ENCODE measurements at places on chromosomes 11 and 22.

- no peak for DNase-seq
Observed at GRCh38 chr11:99275521-99275920, 254.8 kb downstream of the CNTN5 start.

DNA sequence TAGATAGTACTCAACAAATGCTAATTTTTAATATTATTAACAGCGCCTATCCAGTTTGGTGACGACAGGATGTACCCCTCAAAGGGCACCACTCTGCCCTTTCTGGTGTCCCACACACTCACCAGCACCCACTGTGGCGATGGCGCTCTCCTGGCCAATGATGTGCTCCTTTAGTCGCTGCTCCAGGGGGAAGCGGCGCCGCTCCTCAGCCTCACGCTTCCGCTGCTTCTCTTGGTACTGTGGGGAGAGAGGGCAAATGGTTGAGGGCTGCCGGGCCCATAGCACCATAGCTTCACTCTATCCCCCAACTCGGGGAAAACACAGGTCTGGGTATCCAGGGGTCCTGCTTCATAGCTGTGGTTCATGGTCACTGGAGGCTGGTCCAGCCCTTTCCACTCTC, 73.0 kb upstream of the PHOX2A start:
- no peak for DNase-seq

GRCh38 chr11:114070464-114071139, 11.1 kb downstream of the ZBTB16 start:
- no peak for DNase-seq

DNA sequence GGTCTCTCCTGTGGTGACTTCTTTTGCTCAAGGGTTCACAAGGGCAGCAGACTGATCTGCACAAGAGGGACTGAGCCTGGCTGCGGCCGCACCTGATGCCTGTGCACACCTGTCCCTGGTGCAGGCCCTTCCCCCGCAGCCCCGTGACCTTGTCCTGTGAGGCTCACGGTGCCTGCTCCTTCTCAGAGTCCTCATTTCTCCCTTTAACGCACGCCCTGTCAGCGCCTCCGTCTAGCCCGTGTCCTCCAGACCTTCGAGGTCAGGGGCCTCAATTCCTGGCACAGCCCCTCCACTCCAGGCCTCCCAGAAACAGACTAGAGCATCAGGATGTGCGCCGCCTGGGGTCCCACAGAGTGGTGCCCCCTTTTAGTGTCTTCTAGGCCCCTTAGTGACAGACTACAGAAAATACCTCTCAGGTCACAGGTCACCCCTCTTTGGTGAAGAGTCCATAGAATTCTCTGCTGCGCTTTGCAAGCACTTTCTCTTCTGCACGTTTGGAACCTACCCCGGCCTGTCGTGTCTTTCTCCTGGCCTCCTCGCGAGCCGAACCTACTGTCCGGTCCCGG, 1.0 kb upstream of the DRD4 start:
- no peak for DNase-seq

DNA sequence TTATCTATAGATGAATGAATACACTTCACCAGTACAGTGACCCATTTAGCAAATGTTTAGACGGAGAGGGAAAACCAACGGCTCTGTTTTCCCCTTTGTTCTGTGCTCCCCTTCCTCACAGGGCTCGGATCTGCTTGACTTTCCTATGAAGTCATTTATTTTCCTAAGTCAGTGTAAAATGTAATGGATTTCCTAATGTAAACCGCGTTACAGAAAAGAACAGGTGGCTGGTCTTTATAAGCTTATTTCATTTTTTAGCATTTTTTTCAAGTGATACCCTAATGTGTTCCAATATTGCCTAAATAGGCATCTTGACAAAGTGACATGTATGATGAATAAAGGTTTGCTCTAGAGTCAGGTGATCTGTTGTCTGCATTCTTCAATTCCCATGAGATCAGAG, 207.5 kb downstream of the PGR start:
- no peak for DNase-seq

DNA sequence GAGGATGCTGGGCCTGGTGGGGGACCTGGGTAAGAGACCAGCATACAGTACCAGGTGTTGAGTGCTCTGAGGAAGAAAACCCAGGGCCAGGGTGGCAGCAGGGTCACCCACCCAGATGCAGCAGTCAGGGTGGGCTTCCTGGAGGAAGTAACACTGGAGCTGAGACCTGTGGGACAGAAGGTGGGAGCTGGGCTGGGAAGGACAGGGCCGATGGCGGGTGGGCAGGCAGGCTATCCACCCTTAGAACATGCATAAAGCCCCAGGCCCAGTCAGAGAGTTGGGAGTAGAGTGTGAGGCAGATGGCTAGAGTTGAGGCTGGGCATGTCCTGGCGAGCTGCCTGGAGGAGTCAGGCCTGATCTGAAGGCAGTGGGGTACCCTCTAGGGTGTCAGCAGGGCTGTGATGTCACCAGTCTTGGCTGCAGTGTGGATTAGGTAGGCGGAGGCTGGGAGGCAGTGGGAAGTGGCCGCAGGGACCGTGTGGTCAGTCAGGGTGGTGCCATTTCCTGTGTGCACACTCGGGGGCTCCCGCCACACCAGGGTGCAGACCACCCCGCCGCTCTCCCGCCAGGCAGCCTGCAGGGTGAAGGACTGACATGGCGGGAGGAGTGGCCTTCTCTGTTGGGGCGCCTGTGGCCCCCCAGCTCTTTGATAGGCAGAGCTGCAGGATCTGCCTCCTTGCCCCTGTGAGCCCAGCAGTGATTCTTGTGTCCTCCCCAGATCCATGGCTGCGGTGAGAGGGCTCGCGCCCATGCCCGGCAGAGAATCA, 35.3 kb downstream of the IGHMBP2 start:
- DNase-seq: no peak

GRCh38 chr22:50481440-50482106, at the start of gene ADM2:
ADM2 (plus strand) TSS chr22:50481543; CDS start chr22:50481848, 305 bp downstream.
- DNase-seq: no peak

DNA sequence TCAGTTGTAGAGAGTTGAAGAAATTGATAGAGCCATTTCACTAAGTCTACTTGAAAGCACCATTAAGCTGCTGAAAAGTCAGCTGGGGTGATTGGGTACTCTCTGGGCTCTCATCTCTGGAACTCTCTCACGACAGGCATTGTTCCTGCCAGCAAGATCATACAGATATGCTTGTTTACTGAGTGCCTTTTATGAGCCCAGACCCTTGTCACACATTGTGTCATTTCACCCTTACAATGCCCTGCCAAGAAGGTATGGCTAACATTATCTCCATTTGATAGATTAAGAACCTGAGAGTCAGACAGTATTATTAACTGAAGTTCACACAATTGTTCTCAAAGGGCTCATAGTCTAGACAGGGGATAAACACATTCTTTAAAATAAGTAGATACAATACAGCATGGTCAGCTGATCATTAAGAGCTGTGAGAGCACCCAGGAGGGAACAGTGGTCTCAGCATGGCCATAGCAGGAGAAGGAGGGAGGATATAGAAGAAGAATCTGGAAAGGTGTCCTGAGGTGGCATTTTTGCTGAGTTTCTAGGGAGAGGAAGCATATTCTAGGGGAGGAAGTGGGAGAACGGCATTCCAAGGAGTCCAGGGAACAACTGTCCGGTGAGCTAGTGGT, 580.5 kb downstream of the INSC start:
- DNase-seq: no peak

GRCh38 chr11:131584785-131585592, 214.6 kb downstream of the NTM start:
- DNase-seq: no peak

DNA sequence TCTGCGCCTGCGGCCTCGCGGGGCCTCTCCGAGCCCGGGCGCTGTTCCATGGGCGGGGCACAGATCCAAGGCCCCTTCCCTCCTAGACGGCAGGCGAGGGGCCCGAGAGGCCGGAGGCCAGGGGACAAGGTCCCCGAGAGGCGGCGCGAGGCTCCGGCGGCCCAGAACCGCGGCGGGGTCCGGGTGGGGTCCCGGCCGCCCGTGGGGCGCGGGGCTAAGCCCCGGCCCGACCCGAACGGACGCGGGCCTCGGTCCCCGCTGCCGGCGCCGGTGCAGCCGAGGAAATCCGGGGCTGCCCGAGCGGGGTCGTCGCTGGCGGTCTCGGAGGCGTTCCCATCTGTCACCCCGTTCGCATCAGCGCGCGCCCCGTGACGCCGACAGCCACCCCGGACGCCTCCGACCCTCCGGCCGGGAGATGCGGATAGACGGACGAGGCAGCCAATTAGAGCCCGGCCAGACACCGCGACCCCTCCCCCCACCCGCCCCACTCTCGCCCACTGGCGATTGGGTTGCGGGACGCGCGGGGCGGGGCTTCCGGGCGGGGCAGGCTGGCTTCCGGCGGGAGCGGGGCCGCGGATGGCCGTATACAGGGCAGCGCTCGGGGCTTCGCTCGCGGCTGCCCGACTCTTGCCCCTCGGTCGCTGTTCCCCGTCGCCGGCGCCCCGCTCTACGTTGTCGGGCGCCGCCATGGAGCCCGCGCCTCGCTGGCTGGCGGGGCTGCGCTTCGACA, at the start of gene SELENOO:
Gene SELENOO (plus strand): TSS at position 551 of the 730 bp plus-strand sequence. CDS start 26 bp downstream, at position 577.
- peak; percentile 87 for DNase-seq

- no peak for DNase-seq
Observed at GRCh38 chr11:12854829-12855228, 154.3 kb upstream of the RASSF10 start.

DNA sequence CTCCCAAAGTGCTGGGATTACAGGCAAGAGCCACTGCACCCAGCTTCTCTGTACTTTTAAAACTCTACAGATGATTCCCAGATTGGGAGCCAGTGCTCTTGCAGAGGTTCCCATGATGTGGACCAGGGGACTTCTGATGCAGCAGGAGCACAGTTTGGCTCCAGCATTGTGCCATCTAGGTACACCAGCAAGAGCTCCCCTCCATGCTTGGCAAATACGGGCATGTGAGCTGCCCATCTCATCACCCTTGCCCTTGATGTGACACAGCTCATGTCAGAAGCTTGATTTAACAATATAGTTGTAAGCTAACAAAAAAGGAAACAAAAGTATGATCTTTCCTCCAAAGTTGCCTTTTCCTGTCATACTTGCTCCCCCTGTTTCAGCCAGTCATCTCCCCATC, 28.7 kb downstream of the SNU13 start:
- no peak for DNase-seq

DNA sequence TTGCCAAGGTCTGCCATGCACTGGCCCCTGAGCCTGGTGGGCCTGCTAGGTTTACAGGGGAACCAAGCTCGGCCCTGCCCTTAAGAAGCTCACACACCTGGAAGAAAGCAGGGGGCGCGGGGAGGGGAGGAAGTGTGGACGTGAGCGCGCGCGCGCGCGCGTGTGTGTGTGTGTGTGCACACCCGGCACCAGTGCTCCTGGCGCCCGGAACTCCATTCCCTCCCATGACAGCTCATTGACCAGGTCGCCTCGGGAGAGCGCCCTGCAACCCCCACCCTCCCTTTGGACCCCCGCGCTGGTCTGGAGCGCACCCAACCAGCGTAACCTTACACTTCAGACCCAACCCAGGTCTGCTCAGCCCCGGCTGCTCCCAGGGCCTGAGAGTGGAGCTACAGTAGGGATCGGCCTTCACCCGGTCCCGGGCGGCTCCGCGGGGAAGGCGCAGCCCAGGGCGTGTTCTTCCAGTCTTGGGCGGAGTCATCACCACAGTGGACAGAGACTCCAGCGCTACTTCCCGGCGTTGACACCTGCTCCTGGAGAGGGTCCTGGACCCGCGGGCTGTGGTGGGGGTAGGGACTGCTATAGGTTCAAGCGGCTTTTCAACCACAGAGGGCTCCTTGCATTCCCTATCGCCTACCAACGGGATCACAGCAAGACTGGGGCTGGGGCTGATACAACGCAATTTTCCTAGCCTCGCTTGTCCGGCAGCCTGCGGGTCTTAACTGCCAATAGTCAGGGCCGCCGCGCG, 1.5 kb downstream of the GALNT18 start:
- no peak for DNase-seq

- DNase-seq: no peak
Observed at GRCh38 chr22:39437791-39438704, 18.8 kb upstream of the MGAT3 start.

DNA sequence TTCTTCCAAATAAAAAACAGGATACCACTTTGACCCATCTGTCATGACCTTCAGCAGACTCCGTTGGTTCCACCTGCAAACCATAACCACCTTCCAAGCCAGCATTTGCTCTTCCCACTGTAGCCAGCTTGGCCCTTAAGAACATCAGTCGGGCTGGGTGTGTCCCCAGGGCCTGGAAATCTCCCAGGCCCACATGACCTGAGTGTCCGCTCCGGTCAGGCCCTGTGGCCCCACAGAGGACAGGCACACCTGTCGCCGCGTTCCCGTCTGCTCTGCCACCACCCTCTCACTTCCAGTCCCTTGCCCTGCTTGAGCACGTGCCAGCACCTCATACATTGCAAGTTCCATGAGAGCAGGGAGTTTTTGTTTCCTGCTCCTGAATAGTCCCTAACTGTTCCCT, 65.7 kb upstream of the PITPNB start:
- DNase-seq: no peak

- peak; percentile 40 for DNase-seq
Observed at GRCh38 chr22:42621505-42622002, 6.9 kb upstream of the POLDIP3 start.

DNA sequence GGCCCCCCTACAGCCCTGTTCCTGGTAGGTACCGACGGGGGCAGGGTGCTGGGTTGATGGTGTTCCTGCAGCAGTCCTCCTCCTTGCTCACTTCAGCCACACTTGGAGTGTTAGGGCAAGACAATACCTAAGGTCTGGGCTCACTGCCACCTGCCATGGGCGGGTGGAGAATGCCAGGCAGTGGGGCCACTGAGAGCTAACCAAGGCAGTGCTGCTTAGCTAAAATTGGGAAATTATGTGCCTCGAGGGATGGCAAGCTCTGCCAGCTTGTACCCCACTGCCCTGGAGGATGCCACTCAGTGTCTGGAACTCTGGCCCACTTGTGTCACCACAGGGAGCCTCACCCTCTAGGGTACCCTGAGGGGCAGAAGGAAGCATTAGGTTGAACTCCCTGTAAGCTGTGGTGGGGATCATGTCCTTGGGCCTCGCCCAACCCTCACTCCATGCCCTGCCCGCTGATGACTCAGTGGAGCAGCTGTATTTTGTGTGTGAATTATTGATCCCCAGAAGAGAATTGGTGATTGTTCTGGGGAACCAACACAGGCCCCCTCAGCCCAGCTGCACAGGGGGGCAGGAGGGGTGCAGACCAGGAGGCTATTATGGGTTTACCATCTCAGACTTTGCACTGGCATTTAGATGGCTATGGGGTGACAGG, 17.7 kb downstream of the PHLDB1 start:
- DNase-seq: no peak

DNA sequence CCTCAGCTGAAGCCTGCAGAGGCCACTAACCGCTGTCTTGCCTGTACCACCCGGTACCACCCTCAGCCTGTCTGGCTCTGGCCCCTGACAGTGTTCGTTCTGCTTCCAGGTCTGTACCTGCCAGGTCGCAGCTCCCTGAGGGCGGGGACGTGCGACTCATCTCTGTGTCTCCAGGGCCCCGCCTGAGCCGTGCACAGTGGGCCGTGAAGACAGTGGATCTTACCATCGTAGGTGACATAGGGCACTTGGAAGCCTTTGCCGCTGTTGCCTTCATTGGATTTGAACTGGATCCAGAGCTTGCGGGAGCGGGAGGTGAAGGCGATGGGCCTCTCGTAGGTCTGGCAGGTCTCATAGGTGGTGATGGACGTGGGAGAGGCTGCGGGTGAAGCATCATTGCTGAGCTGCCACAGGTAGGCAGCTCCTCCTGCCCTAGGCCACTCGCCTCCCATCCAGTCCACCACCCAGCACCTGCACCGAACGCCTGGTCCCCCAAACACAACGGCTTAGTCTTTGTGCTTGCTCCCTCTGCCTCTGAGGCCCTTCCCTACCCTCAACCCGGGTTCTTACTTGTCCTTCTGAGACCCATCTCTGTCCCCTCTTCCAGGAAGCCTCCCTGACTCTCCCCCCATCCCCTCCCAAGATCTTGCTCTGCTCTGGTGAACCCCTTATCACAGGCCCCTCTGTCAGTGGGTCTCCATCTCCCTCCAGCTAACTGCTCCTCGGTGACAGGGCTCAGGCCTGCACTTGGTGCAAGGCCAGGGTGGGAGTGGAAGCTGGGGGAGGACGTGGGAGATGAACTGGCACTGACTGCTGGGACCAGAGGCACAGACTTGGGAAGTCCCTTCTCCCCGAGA, 21.1 kb upstream of the TTLL12 start:
- no peak for DNase-seq

Data from iris pigment epithelial cell (primary cell).